ENCODE measurements at places on chromosomes 2 and 18.

DNA sequence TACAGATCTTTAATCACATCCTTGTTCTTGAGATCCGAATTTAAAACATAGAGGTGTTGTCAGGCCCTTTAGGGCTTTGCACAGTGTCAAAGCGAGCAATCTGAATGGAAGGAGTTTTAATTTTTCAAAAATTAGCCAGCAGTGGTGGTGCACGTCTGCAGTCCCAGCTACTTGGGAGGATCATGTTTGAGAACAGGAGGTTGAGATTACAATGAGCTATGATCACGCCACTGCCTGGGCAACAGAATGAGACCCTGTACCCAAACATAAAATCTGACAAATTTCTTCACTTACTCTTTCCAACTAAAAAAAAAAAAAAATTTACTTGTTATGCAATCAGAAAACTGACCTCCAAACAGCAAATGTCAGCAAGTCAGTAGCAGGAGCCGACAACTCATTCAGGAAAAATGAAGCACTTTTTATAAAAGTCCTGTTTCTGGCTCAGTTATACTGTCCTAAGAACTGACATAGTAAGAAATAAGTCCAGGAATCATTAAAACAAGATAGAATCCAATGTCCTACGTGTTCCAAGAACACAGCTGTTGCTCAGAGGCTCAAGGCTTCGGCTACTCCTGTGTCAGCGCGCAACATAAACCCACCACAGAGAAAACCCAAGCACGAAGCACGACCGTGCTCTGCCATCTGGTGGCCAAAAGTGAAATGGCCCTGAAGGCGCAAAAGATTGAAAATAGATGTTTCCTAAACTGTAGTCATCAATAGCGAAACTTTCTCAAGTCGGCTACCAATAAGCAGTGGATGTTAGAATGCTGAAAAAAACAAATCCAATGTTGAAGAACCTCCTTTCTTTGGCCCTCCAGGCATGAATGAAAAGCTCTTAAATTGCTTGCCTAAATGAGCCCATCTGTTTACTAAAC lies 138.1 kb downstream of the INO80D start:
- DNase-seq, result peak; percentile 14

DNA sequence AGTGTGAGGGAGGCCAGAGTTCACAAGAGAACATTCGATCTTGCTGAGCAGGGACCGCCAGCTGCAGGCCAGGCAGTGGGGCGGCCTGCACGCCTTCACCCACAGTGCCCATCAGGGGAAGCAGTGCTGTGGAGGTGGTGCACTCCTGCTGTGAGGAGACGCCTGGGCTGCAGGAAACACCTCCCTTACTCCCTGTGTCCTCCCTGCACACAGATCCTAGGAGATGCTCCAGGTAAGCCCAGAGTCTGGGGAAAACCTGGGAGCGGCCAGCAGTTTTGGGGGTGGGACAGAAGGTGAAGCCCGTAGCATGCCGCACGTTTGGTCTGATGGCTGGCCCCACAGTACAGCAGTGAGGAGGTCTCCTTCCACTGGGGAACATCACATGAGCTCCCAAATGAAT lies 180.8 kb upstream of the RAB6C start:
- no peak for DNase-seq

DNA sequence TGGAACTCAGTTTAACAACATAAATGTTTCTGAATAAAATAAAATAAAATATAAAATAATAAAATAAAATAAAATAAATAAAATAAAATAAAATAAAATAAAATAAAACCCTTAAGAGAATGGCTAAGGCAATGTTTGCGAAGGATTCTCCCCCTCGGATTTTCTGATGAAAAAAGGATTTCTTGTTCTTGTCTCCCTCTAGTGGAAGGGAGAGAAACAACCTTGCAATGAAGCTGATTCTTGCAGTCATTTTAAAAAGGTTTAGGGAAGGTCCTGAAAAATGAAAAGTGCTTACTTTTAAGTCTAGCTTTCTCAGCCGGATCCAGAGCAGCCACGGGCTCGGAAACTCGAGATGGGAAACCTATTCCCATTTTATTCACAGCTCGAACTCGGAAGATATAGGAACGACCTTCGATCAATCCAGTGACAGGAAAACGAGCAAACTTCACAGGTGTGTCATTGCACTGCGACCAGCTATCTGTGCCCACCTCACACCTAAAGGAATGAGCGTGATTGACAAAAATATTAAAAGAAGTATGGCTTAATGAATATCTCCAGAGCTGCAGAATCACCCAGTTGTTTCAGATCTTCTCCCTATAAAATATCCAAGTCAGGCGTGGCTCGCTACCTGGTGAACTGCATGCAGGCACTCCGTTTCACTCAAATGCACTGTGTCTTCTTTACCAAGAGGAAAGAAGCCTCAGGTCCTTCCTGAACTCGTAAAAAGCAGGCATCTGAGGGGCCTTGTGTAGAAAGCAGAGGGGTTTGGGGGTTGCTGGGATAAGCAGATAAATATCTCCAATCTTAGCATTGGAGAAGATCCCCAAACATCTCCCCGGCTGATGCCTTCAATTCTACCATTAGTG lies 68.1 kb downstream of the MYOM1 start:
- DNase-seq, result no peak

DNA sequence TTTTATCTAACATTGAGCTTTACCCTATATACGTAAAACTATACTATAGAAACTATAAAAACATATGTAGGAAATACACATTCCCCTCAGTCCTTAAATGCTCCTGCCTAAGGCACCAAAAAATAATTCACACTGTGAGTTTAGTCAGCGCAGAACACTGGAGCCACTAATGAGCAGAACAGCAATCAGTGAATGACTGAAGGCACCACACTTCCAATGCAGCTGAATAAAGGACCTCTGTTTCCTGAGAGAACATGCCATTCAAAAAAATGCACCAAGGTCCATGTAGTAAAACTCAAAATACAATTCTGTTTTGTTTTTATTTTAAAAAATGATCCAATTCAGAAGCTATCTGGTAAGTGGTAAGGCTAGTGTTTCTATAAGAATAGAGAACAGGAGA lies 1280.6 kb upstream of the NRXN1 start:
- DNase-seq, result no peak
